ENCODE measurements at places on chromosomes 4 and X. TPM values are rescaled to one million over a fixed set of nuclear protein-coding genes. Genes with fewer than 3 reads are reported as not detected.

- no peak for DNase-seq
Measured at GRCh38 chr4:159018062-159018629, 84.7 kb upstream of the RAPGEF2 start.

- no peak for DNase-seq
Measured at GRCh38 chrX:108945883-108946523, 209.6 kb upstream of the IRS4 start.

GRCh38 chr4:111228874-111229273 lies 606.0 kb upstream of the PITX2 start:
- DNase-seq: no peak

GRCh38 chr4:112840061-112840460 lies 203.1 kb downstream of the LARP7 start:
- DNase-seq: no peak

DNA sequence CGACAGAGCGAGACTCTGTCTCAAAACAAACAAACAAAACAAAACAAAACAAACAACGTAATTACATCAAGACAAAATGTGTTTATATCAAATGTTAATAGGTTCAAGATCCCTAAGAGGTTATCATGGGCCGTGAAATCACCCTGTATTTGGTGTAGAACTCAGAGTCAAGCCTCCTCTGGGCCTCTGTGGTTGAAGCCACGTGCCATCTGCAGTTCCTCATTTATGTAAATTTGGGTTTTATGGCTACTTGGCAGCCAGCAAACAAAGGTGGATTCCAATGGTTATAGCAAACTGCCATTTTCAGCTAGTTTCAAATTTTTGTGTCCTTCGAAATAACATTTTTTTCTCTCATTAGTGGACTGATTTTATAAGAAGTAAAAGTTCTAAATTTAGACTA lies 16.4 kb downstream of the NSDHL start:
- no peak for DNase-seq

DNA sequence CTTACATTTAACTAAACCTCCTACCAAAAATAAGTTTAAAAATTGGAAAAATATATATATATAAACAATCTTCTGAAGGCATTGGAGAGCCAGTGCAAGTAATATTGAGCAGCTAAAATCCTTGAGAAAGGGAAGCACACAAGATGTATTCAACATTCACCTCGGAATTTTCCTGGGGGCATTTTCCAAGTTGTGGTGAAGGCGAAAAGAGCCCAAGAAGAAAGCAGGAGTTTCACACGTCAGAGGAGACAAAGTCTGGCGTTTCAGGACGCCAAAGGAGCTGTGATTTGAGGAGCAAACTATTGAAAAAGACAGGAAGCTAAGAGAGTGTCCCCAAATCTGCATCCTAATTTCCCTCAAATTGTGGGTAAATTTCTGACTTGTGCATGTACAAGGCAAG lies 9.1 kb upstream of the GASK1B start:
- DNase-seq: no peak

DNA sequence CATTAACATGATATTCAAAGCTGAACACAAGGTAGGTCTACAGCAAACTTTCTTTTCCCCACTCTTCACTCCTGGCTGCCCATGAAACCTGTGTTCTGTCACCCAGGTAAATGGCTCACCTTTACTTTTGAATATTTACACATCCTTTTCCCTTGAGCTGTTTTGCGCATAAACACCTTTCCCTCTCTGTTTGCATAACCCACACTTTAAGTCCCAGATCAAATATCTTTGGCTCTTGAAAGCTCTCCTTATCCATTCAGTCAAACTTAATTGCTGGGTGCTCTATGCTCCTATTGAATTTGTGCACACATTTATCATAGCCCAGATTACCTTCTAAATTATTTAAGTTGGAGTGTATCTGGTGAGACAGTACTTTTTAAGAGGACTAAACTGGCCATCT lies 51.7 kb upstream of the ATP8A1 start:
- no peak for DNase-seq

DNA sequence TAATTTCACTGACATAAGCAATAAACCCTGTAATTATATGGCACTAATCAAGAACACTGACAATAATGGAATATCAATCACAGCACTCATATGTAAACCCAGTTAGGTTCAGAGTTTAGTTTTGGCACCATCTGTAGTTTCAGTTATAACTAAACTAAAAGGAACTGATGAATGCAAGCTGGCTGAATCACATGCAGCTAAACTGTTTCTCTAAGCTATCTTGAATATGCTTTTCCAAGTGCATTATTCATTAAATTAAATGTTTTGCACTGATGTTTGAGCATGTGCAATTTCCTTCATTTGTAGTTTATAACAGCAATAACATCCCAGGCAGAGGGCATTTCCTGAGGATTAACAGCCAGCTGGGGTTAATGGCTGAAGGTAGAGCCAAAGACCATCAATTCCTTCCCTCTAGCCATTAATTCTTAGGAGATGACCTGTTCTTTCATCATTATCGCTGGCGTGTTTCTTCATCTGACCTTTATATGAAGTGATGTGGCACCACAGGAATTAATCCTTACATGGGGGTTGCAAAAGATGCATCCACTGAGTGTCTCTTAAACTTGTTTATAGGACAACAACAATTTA lies 562.8 kb upstream of the IGFBP7 start:
- DNase-seq: no peak

- DNase-seq: no peak
Measured at GRCh38 chr4:17578482-17578891, 1.5 kb downstream of the LAP3 start.

- no peak for DNase-seq
Measured at GRCh38 chr4:70531981-70532380, 13.6 kb downstream of the AMTN start.

DNA sequence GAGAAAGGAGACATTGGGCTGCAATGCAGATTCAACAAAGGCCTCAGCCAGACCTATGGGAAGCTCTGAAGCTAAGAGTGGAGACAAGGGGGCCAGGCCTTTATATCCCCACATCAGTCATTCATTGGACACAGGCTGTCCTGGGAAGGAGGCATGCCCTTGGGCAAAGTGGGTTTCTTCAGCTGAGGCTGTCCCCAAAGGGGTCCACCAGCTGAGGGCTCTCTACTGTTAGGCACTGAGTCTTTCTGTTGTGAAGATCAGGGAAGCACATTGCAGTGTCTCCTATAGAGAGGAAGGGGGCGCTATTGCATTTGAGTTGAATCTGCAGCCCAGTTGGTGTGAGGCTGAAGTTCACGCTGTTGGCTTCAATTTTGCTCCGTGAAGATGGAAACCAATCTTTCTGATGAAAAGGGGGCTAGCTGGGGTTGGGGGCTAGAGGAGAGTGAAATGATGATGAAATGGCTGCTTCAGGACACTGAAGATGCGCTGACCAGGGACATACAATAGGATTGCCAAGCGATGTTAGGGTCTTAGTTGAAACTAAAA lies 48.0 kb downstream of the SLC25A5 start:
- DNase-seq: peak; percentile 59

DNA sequence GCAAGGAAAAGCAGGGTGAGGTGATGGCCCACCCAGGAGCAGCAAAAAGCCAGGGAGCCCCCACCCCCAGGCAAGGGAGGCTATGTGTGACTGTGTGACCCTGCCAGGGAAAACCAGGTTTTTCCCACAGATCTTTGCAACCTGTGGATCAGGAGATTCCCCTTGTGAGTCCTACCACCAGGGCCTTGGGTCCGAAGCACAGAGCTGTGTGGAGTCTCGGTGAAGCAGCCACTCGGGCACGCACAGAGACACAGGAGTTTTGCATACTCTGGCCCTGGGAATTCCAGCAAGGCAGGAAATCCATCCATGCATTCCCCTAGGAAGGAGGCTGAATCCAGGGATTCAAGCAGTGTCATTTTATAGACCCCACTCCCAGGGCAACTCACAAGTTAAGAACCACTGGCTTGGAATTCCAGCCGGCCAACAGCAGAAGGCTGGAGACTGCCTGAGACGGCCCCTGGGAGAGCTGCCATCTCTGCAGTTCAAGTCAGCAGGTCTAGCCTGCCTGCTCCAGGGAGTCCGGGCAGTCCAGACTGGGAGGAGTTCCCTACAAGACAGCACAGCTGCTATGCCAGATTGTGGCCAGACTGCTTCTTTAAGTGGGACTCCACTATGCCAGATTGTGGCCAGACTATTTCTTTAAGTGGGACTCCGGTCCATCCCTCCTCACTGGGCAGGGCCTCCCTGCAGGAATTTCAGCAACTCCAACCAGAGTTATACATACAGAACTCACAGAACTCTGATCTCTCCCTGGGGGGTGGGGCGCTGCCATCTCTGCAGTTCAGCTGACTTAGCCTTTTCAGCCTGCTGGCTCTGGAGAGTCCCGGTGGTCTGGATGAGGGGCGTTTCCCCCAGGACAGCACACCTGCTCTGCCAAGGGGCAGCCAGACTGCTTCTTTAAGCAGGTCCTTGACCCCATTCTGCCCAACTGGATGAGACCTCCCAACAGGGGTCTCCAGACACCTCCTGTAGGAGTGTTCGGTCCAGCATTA lies 85.1 kb upstream of the ADAD1 start:
- no peak for DNase-seq

DNA sequence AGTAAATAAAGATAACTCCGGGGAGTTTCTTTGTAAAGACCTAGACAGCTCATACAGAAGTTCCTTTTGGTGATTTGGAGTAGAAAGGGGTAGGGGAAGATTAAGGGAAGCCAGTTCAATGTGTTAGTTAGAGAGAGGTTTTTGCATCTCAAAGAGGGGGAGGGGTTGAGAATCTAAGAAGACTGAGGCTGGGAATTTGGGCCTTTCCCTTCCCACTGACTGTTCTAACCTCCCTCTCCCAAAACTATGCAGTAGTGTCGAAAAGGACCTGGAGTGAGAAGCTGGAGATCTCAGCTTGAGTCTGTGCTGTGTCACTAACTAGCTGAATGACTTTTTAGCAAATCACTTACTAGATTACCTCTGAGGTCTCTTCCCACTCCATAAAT lies 55.7 kb upstream of the CCDC160 start:
- DNase-seq: no peak

- no peak for DNase-seq
Measured at GRCh38 chrX:134738986-134739740, 80.9 kb upstream of the PLAC1 start.

USP26 gene
- total RNA-seq: not detected

POU4F2 gene
- total RNA-seq: not detected
